Small intestine (tissue), 16 donors: ENCODE measurements at places on chromosomes 1 and 21. TPM values are rescaled to one million over a fixed set of nuclear protein-coding genes. Genes with fewer than 3 reads are reported as not detected.

The GJA4 gene
- not detected for polyA plus RNA-seq

The SLC45A3 gene
- 1.3 TPM for polyA plus RNA-seq

The GNPAT gene
- 69.4 TPM for polyA plus RNA-seq

The RBM11 gene
- 1.2 TPM for polyA plus RNA-seq

The VWA5B1 gene
- 0.01 TPM for polyA plus RNA-seq

The CD1E gene
- polyA plus RNA-seq, result not detected

The PFDN2 gene
- 95.1 TPM for polyA plus RNA-seq
